ENCODE measurements at places on chromosomes 16 and 17.

- DNase-seq = peak; percentile 76
Measured at GRCh38 chr17:38322156-38322779, 21.5 kb downstream of the GPR179 start.

DNA sequence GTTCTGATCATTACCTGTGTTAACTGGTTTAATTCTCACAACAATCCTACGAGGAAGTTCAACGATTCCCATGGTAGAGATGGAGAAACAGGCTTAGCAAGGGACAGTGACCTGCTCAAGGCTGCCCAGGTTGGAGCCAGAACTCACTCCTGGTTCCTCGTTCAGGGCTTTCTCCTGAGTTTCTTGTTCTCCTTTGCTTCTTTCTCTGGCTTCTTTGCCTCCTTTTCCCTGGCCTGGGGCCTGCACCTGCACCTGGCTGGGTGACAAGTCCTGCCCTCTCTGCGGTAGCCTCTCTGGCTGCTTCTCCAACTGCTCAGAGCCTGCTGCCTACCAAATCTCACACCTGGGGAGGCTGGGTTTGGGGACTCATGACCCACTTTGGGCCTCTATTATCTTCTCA lies 2.8 kb downstream of the CCL22 start:
- DNase-seq = no peak

DNA sequence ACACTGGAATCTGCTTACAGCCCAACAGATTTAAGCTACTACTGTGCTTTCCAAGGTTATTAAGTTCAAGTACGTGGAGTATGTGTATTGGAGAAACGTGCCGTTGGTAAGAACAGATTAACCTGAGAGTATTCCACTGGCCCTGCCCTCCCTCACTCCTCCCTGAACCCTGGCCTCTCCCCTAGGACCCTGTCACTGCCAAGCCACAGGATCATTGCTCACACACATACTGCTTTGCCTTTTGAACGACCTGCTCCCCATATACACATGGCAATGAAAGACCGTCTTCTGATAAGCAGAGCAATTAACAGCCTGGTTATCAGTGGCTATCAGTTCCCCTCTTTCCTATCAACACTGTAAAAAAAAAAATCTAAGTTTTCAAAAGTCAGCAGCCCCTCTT lies 458.9 kb upstream of the DYNLRB2 start:
- DNase-seq = no peak

DNA sequence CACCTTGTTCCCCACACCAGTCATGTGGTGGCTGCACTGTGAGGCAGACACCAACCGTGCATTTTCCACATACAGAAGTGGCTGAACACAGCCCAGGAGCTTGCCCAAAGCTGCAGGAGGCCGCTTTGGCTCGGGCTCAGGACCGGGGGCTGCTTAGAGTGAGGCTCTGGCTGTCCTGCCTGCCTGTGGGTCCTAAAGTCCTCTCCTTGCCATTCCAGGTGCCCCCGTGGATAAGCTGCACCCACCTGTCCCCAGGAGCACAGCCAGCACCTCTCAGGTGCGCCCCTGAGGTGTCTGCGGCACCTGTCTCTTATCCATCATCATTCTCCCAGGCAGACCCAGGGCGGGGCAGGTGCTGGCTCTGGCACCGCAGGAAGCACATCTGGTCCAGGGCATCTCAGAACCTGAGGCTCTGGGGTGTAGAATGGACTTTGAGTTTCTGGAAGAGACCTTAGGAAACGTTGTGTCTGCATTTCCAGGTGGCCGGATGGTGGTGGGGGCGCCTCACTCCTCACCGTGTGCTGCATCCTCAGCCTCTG lies 180.5 kb upstream of the ZNF469 start:
- DNase-seq = no peak

DNA sequence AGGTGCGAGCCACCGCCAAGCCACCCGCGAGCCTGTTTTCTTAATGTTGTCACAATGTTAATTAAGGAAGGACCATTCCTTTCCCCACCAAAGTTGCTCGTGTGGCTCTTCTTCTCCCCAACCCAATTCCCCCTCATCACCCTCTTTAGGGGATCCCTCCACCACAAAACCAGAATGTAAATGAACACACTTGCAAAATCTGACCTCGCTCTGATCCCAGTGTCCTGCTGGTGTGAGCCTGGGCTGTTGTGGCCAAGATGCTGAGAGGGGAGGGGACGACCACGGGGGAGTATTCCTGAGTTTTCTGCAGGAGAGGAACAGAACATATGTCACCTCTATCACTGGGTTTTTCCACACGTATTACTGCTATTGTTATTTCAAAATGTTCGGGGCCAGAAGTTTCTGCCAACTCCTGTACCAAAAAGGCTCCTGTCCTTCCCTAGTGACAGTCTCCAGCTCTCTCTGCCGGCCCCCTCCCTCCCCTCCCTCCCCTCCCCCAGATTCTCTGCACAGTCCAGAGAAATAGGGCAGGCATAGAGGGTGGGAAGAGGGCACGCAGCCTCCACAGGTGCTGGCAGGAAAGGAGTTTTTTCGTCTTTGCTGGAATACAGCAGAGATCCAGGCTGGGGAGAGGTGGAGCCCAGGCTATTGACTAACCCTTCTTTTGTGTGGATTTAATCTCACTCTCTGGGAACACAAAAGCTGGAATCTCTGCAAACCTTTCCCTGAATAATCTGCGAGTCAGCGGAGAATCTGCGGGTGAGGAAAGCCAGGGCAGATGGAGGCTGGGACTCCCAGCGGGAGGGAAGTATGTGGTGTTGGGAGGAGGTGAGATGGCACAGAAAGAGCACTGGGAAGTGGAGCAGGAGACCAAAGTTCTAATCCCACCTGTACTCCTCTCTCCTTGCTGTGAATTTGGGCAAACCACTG lies 4.5 kb upstream of the CA4 start:
- no peak for DNase-seq

DNA sequence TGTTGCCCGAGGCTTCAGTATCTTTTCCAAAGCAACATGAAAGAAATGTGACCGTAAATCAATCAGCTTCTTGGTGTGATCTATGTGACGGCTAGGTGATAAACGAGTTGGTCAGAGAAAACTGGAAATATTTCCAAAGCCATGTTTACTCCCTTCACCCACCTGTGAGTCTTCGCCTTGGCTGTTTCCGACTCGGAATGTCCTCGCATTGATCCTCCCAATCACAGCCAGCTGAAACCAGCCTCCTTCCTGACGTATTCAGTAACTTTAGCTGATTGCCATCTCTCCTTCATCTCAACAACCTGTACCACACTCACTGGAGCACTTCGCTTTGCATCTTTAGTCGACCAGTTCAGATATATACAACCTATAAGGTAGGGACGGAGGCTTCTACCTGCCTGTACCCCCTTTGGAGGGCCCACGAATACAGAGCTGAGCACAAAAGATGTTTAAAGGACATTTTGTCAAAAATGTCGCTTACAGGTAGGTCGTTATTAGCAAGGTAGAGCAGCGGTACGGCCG lies 705 bp downstream of the KRABD2 start:
- DNase-seq = peak; percentile 54

- DNase-seq = no peak
Measured at GRCh38 chr17:2034806-2035540, 5.0 kb downstream of the DPH1 start.

DNA sequence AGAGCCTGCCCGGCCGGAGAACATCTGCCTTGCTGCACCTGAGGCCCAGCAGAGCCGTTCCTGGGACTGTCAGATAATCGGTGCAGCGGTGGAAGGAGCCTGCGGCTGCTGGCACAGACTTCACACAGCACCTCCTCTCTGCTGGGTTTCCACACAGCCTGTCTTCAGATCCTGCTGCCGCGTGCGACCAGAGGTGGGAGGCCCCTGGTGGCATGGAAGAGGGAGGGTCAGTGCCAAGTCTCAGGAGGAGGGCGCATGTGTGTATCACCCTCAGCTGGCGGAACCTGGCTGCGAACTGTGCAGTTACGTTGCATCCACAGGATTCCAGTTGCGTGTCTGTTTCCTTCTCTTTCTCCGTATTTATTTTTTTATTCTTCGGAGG lies 3.3 kb downstream of the CDK5R1 start:
- DNase-seq = no peak

DNA sequence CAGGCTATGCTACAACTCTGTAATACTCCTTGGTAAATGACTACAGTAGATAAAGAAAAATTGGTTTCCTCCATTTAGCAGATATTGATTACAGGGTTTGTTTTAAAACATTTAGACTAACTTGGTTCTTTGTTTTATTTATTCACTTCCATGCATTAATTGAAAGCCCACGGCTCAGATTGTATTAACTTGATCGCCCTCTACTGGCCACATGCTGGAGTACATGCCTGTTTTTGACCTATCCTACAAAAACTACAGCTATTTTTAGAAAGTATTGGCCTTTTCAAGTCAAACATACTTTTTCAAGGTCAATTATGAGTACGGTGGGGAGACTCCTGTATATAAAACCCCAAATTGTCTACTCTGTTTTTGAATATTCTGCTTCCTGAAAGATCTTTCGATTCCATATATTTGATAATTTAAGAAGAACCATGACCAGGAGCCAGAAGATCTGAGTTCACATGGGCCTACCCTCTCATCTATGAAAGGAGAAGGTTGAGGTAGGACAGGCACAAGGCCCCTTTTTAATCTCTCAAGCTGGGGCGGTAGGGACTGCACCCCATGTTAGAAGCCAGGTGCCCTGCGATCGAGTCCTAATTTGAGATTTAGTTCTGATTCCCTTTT lies 51.8 kb downstream of the CA10 start:
- peak; percentile 59 for DNase-seq

DNA sequence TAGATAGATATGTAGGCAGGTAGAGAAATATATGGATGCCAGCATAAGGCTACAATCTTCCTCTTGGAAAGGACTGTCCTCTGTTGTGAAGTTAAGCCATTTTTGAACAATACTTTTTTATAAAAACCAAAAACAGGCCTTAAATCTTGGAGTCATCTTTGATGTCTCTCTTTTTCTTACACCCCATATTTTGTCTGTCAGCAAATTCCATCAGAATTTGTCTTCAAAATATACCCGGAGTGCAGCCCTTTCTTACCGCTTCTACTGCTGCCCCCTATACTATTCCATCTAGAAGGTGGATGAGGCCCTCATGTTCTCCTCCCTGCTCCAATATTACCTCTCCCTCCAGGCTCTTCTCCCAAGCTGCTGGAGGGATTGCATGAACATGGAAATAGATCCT lies 326.5 kb downstream of the HAPSTR1 start:
- DNase-seq = no peak

DNA sequence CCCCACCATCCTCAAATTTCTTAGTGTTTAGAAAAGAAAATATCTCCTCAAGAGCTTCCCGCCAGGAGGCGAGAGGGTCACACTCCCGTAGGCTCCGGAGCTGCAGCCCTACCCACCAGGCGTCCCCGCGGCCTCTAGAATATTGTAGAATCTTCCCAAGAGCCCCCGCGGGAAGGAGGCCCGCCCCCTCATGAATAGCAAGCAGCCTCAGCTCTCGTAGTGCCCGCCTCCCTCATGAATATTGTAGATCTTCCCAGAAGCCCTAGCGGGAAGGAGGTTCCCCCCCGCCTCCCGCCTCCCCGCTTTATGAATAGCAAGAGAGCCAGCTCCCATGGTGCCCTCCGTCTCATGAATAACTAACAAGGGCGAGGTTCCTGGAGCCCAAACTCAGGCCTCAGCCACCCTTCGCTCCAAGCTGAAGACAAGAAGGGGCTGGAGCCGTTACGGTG lies at the start of gene FBXO47:
Gene FBXO47, minus strand, starts transcription at position 114 of the 449 bp plus-strand sequence. CDS start 4,378 bp downstream, outside the sequence.
- DNase-seq = peak; percentile 89

GRCh38 chr17:18951941-18952842 lies at the start of gene SLC5A10:
Gene SLC5A10, plus strand, starts transcription at chr17:18952165. Its CDS starts 41 bp downstream, at chr17:18952206.
- no peak for DNase-seq

- DNase-seq = peak; percentile 72
Measured at GRCh38 chr17:39196241-39196807, 1.1 kb downstream of the CACNB1 start.

DNA sequence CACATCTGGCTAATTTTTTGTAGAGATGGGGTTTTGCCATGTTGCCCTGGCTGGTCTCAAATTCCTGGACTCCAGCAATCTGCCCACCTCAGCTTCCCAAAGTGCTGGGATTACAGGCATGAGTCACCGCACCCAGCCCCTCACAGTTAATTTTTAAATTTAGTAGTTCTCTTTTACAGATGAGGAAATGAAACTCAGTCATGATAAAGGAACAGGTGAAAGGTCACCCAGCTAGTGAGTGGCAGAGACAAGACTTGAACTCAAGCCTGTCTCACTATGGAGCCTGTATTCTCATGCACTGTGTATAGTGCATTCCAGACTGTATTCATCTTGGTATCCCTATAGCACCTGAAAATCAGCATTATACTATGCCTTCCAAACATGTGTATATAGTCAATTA lies 77.1 kb upstream of the WSB1 start:
- no peak for DNase-seq

DNA sequence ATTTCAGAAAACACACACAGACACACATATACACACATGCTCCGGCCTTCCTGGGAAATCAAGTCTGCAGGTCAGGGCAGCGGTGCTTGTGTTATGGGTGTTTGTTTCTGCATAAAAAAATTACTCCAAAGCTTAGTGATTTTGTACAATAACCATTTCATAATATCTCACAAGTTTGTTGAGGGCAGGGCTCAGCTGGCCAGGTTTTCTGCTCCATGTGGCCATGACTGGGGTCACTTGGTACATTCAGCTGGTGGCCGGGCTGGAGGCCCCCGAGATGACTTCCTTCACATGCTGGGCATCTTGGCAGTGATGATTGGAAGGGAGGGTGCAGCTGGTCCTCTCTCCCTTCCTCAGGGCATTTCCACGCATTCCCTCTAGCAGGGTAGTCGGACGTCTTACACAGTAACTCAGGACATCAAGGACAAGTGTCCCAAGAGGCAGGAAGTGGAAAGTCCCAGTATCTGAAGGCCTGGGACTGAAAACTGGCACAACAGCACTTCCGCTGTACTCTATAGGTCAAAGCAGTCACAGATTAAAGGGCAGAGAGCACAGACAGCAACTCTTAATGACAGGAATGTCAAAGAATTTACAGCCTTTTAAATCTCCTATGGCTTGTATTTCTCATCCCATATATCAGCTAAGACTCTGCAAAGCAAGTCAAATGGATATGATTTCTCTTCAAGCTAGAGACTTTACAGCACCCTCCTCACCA lies 127.4 kb downstream of the ZNF18 start:
- DNase-seq = no peak

- no peak for DNase-seq
Measured at GRCh38 chr16:83888672-83889044, 10.3 kb upstream of the MLYCD start.

DNA sequence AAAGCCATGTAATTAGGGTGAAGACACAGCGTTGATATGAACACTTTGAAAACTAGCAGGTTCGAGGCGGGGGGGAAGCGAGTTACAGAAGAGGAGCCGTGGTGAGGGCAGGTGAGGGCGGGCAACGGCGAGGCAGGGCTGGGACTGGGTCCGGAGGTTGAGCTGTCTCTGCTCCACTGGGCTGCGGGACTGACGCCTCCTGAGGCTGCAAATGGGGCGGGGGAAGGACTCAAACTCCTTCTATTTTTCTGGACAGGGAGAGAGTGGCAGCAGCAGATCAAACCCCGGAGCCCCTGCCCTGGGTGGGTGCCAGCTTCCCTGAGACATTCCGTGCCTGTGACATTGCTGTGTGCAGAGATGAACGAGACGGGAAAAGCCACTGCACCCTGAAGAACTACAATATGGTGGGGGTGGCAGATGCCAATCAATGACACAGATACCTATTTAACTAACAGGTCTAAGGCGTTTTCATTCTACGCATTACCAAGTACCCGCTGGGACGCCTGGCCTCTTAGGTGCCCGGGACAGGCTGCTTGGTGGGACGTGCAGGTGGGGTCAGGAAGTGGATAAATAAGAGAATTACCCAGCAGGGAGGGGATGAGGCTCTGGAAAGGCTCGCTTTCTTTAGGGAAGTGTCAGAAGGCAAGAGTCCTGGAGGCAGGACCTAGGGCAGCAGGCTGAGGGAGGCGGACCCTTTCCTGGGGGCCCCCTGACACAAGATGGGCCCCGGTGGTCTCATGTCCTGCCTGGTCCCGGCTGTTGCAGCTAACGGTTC lies 30.4 kb downstream of the RPH3AL start:
- DNase-seq = no peak

All from right forelimb (tissue), 1 donor.